ENCODE measurements at places on chromosomes 16 and 17.

DNA sequence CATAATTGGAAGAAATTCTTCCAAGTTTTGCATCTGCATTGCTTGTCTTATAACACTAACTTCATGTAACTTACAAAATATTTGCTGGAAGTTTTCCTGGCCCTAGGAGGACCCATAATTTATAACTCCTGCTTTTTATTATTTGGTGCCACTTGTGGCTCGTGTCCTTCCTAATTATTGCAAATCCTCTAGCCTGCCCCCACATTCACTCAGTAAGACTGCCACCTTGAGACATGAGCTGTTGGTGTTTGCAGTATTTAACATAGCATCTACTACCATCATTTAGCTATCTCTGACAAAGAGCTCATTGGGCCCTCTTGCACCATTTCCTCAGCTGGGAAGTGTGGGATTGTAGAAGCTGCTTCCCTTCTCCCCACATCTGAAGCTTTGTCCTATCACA is 49.5 kb downstream of the FTO start:
- no peak for DNase-seq

- DNase-seq = no peak
Measured at GRCh38 chr17:78680436-78680835, 101.6 kb downstream of the CYTH1 start.

GRCh38 chr17:18093616-18094408 is 6.1 kb downstream of the DRG2 start:
- DNase-seq = no peak

DNA sequence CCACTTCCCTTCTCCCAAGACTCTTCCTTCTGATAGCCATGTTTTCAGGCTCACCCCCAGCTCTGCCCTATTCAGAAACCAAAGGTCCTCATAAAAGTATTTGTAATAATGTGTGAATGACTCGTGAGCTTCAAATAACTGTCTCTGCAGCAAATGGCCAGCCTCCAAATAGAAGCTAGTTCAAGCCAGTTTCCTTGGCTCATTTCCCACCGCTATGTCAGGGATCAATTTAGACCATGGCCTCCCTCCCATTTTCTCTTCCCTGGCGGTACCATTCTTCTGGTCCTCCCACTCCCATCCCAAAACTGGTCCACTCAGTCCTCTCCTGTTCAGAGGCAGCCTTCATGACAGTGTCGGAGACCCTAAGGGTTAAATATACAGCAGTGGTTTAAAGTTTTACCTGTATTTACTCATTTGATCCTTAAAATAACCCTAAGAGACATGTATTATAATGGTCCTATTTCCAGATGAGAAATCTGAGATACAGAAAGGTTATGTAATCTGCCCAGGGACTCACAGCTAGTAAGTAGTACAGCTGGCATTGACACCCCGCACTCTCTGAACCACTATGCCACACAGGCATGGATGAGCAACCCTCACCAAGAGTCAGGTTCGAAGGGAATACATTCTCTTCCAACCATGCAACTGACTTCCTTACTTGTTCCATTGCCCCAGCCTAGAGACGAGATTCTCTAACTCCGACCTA is 42.9 kb downstream of the GAS7 start:
- no peak for DNase-seq

- no peak for DNase-seq
Measured at GRCh38 chr16:79603055-79603454, 2.5 kb upstream of the MAF start.

DNA sequence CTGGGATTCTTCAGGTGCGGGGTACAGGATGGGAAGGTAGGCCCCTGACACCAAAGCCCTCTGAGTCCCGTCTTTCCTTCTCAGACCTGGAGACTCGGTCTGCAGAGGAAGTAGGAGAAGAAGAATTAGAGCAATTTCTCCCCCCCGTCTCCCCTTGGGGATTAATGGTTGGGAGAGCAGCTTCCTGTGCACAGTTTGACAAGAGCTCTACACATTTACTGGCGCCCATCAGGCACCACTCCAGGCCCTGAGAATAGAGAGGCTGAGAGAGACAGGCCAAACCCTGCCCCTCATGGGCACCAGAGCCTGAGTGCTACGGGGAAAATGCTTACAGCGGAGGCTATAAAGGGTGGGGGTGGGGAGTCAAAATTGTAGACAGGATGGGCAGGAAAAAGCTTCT is 3.5 kb upstream of the C16orf74 start:
- DNase-seq = no peak

DNA sequence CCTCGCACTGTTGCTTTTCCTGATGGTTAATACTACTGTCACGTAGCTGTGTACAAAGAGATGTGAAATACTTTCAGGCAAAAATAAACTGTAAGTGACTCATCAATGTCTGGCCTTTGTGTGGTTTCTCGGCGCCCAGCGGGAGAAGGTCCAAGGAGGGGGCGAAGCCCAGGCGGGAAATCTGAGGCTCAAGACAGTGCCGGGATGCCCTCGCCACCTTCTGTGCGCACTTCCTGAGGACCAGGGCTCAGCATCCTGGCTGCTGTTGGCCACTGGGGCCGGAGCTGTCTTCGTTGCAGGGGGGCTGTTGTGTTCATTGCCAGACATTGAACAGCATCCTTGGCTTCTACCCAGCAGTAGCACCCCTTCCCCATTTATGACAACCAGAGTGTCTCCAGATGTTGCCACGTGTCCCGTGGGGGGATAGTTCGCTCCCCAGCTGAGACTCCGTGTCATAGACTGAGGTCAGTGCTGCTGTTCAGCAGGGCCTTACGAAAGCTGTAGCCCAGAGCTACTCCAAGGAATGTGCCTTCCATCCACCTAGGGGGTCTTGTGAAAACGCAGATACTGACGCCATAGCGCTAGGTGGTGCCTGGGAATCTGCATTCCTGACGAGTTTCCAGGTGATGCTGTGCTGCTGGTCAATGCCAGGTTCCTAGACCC is 67.3 kb upstream of the PLCG2 start:
- DNase-seq = no peak

DNA sequence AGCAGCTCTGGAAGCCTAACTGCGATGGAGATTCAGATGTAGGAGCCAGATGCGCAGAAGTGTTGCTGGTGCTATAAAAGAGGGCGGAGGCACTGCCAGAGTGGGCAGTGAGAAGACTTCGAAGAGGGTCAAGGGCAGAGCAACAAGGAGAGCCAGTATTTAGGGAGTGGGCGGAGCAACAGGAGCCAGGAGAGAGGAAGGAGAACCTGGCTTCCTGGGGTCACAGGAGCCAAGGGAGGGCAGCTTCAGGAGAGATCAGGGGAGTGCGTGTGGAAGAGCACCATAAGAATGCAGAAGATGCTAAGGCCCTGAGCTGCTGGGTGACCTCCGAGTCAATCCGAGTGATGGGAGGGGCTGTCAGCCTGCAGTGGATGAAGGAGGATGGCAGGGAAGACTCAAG is 14.4 kb upstream of the MRPS23 start:
- no peak for DNase-seq

DNA sequence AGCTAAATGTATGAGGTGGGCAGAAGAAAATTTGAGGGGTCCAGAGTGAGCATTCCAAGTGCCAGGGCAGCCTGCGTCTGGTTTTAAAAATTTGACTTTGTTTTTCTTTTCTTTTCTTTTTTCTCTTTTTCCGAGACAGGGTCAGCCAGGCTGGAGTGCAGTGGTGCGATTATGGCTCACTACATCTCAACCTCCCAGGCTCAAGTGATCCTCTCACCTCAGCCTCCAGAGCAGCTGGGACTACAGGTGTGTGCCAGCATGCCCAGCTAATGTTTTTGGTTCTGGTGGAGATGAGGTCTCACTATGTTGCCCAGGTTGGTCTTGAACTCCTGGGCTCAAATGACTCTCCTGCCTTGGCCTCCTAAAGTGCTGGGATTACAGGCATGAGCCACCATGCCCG is 15.6 kb downstream of the SMPD3 start:
- DNase-seq = no peak

GRCh38 chr17:71163813-71164122 is 957.1 kb upstream of the SOX9 start:
- DNase-seq = no peak

GRCh38 chr16:55076053-55076452 is 145.4 kb downstream of the IRX5 start:
- no peak for DNase-seq

DNA sequence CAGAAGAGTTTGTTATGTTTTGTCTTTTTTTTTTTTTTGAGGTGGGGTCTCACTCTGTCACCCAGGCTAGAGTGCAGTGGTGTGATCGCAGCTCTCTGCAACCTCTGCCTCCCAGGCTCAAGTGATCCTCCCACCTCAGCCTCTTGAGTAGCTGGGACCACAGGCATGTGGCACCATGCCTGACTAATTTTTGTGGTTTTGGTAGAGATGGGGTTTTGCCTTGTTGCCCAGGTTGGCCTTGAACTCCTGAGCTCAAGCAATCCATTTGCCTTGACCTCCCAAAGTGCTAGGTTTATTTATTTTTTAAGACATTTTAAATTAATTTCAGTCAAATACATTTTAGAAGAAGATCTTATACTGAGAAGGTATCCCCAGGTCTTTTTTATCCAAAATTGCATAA is 366.7 kb downstream of the KCNJ2 start:
- no peak for DNase-seq

DNA sequence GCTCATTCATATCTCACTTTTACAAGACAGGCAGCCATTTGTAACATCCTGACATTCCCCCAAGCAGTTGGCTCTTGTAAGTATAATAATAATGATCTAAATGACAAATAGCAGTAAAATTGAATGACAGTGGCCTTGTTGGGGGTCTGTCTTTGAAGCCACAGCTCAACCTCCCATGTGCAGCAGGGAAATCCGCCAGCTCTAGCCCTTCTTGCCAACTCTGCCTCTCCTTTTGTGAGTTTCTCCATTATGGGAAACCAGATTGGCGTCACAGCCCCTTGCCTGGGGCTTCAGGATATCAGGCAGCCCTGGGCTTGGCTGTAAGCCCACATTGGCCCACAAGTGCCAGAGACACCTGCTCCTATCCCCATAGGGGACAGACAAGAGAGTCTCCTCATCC is 70.4 kb upstream of the CACNG5 start:
- no peak for DNase-seq

DNA sequence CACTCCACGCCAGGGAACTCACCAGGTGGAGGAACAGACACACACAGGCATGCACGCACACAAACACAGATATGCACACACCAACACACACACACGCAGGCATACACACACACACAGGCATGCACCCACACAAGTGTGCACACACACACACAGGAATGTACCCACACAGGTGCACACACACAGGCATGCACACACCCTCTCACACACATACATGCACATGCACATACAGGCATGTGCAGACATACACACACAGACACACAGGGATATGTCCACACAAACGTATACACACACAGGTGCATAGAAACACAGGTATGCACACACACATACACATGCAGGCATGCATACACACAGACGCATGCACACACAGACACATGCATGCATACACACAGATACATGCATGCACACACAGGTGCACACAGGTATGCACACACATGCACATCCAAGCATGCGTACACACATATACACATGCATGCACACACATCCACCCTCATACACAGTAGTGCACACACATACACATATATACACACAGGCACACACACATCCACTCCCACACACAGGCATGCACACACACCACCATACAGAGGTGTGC is 39.2 kb downstream of the COTL1 start:
- DNase-seq = no peak

GRCh38 chr17:535198-535597 is 179.4 kb downstream of the VPS53 start:
- no peak for DNase-seq

GRCh38 chr17:82129095-82129494 is 31.1 kb upstream of the FASN start:
- no peak for DNase-seq

- no peak for DNase-seq
Measured at GRCh38 chr17:31888124-31888523, 13.4 kb downstream of the UTP6 start.

All from T follicular helper cell (primary cell).